HuH-7.5 (cell line): ENCODE measurements at places on chromosomes 11 and 22.

- DNase-seq, result no peak
Observed at GRCh38 chr11:117258576-117258975, 26.1 kb downstream of the RNF214 start.

DNA sequence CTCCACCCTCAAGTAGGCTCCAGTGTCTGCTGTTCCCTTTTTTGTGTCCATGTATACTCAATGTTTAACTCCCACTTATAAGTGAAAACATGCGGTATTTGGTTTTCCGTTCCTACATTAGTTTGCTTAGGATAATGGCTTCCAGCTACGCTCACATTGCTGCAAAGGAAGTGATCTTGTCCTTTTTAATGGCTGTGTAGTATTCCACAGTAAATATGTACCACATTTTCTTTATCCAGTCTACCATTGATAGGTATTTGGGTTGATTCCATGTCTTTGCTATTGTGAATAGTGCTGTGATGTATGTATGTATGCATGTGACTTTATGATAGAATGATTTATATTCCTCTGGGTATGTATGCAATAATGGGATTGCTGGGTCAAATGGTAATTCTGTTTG is 144.6 kb downstream of the BRD1 start:
- no peak for DNase-seq

- DNase-seq, result no peak
Observed at GRCh38 chr22:50197856-50198623, 2.8 kb upstream of the SELENOO start.

DNA sequence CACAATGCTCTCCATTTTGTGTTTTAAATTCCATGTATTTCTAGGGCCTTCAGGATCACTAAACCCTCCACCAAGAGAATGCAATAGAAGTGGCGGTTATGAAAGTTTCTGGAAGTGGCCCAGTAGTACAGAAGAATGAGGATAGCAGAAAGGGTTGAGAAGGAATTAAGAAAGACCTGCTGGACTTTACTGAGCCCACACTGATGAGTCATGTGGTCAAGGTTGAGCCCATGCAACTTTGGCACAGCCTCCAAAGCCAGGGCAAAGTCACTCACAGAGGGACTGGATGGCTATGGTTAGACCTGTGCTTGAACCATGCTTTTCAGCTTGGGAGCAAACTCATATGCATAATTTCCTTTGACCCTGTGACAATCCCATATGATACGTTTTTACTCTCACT is 102.9 kb upstream of the PLET1 start:
- DNase-seq, result no peak

DNA sequence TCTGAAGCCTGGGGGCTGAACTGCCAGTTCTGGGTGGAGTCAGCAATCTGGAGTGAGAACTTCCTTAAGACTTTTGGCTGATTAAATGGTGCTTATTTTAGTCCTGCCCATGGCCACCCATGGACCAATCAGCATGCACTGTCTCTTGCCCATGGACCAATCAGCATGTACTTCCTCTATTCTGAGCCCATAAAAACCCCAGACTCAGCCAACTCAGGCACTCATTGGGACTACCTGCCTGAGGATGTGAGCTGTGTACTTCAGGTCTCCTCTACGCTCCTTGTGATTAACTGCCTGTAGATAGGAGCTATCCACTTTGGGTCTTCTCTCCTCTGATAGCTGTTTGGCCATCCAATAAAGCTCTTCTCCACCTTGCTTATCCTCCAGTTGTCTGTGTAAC is 342.3 kb upstream of the CCDC179 start:
- DNase-seq, result no peak

DNA sequence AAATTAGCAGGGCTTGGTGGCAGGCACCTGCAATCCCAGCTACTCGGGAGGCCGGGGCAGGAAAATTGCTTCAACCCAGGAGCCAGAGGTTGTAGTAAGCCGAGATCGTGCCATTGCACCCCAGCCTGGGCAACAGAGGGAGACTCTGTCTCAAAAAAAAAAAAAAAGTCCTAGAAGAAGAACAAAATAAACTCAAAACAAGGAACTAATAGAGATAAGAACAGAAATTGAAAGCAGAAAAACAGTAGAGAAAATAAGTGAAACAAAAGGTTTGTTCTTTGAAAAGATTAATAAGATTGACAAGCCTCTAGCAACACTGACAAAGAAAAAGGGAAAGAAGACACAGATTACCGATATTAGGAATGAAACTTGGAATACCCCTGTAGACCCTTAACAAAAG is 45.1 kb upstream of the CBX7 start:
- DNase-seq, result no peak

GRCh38 chr11:119919656-119920055 is 190.7 kb upstream of the NECTIN1 start:
- no peak for DNase-seq

DNA sequence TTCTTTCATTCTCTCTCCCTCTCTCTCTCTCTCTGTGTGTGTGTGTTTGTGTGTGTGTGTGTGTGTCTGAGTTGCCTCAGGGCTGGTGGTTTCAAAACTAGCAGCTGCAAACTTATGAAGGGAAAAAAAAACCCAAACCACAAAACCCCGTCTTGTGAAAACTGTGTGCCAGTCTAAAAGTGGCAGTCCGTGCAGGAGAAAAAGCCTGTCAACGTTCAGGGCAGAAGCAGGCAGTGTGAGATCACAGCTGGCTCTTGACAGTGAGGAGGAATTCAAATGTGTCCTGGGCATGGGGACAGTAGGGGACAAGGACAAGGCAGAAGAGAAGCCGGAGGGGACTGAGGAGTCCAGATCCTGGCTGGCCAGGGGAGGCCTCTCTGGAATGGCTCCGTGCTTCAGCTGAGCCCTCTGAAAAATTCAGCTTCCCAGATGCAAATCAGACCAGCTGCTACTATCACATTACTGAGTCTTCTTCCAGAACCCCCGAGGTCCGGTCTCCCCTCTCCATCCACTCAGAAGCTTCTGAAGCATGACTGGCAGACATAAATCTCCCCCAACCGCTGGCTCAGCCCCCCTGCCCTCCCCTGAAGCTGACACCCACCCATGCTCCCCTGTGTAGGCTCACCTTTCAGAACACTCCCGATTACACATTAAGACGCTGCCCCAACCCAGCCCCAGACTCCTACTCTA is 31.9 kb downstream of the FLI1 start:
- DNase-seq, result no peak

GRCh38 chr11:118260353-118260752 is 3.7 kb downstream of the MPZL2 start:
- no peak for DNase-seq

DNA sequence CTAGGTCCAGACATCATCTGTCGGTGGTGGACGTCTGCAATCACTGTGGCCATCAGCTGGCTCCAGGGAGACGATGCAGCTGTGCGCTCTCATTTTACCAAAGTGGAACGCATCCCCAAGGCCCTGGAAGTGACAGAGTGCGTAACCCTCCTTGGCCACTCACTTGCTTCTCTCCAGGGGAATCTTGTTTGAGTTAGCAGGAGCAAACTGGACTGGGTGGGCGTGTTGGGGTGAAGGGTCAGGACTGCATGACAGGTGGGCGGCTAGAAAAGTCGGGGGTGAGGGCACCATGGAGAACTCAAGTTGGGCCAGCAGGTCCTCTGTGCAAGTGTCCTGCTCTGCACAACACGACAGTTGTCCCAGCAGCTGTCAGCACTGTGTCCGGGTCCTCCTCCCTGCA is 16.2 kb downstream of the SHISA8 start:
- no peak for DNase-seq

- no peak for DNase-seq
Observed at GRCh38 chr11:46075168-46075567, 46.1 kb downstream of the PHF21A start.

DNA sequence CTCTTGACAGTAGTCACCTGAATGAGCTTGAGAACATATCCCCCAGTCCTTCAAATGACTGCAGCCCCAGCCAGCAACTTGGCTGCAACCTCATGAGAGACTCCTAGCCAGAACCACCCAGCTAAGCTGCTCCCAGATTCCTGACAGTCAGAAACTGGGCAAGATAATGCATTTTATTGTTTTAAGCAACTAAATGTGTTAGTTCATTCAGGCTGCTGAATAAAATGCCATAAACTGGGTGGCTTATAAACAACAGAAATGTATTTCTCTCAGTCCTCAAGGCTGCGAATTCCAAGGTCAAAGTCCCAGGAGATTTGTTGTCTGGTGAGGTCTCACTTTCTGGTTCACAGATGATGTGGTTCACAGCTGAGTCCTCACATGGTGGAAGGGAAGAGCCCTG is 5.8 kb upstream of the PAMR1 start:
- no peak for DNase-seq

- DNase-seq, result no peak
Observed at GRCh38 chr11:100640646-100641045, 46.4 kb upstream of the ARHGAP42 start.

- no peak for DNase-seq
Observed at GRCh38 chr11:75563501-75563977, 1.5 kb downstream of the SERPINH1 start.

DNA sequence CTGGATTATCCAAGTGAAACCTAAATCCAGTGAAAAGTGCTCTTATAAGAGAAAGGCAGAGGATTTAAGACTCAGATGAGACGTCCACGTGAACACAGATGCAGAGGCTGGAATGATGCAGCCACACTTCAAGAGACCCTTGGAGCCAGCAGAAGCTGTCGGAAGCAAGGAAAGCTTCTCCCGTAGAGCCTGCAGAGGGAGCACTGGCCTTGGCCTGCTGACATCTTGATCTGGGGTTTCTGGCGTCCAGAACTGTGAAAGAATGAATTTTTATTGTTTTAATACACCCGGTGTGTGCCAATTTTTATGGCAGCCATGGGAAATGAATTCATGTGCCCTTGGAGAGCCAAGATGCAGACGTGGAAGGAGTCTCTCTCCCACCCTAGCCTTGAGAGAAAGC is 407.0 kb upstream of the B3GAT1 start:
- DNase-seq, result no peak

DNA sequence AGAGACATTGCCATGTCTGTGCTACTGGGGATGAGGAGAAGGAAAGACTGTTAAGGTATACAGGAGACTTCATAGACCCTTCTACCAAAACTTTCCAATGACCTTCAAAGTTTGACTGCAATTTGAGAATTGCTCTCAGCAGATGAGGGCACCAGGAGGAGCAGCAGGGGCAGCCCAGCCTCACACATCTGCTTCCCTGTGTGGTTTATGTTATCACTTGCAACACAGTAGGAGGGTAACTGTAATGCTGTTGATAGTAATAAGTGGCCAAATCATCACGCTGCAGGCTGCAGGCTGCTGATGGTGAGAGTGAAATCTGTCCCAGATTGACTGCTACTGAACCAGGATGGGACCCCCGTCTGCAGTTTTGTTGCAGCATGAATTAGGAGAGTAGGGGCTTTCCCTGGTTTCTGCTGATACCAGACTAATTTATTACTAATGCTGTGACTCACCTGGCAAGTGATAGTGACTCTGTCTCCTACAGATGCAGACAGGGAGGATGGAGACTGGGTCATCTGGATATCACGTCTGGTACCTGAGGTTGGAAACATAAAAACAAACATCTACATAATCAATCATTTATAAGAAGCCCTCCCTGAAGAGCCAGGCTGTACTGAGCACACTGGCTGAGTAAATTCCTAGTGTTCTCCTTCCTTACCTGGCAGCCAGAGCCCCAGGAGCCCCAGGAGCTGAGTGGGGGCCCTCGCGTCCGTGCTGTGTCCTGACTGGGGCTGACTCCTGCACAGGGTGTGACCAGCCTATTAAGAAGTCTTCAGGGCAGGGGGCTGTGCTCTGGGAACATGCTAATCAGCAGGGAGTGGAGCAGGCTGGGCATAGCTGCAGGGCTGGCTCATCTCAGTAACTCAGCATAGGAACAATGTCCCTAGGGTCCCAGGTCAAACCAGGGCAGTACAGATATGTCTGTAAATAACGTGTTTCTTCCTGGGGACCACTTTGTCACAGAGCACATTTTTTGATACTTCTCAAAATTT is 74.4 kb downstream of the GAB4 start:
- DNase-seq, result no peak

DNA sequence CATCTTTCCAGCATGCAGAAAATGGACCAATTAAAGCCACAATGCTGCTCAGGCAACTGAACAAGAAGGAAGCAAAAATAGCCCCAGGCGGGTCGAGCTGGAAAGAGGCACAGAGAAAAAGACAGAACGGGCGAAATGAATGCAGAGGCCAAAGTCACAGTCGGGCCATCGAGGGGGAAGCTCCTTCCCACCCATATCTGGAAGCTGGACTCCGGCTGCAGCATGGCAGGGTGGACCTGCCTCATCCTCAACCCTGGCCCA is 58.6 kb upstream of the PRDM11 start:
- no peak for DNase-seq

- no peak for DNase-seq
Observed at GRCh38 chr22:38250643-38251340, 22.0 kb downstream of the TMEM184B start.

- DNase-seq, result no peak
Observed at GRCh38 chr11:102360681-102361080, 13.7 kb downstream of the BIRC2 start.

GRCh38 chr11:102599642-102600261 is 25.4 kb downstream of the MMP20 start:
- DNase-seq, result no peak

DNA sequence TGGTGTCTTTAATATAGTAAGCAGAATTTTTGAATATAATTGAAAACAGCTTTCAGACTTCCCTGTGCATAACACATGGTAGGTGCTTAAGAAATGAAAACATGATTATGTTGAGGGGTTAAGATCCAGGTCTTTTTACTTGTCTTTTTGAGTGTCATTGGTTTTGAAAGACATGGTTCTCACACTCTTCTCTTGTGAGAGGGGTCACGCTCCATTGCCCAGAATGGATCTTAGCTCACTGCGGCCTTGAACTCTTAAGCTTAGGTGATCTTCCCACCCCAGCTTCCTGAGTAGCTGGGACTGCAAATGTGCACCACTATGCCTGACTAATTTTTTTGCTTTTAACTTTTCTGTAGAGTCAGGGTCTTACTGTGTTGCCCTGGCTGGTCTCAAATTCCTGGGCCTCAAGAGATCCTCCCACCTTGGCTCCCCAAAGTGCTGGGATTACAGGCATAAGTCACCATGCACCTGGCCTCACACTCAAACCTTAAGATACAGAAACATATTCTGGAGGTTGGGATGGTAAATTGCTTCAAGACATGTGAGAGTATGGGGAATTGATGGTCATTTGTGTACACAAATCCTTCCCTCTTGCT is 1.4 kb downstream of the SPCS2 start:
- DNase-seq, result no peak

- no peak for DNase-seq
Observed at GRCh38 chr22:38524429-38524828, 18.3 kb upstream of the DDX17 start.

GRCh38 chr11:110133160-110133559 is 40.0 kb downstream of the ZC3H12C start:
- no peak for DNase-seq

GRCh38 chr11:1735271-1735670 is 15.1 kb downstream of the IFITM10 start:
- DNase-seq, result no peak

DNA sequence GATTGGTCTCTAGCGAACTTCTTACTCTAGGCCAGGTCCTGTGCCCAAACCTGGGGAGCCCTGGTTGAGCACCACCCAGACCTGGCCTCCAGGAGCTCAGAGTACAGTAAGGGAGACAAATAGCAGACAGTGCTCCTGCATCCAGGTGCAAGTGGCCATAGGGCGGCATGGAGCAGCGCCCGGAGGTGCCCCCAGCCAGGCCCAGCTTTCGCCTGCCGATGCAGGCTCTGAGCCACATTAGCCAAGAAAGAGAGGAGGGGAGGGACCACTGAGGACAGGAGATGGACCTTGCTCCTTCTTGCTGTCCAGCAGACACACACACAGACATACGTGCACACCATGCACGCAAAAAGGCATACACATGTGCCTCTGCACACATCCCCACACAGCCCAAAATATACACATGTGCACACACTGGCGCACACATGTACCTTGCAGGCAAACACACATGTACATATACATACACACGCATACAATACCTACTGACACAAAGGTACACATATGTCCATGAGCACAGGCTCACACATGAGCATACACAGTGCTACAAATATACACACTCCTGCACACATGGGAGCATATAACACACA is 68.7 kb upstream of the FGF3 start:
- DNase-seq, result no peak
